ENCODE measurements at places on chromosomes 12 and 14. TPM values are rescaled to one million over a fixed set of nuclear protein-coding genes. Genes with fewer than 3 reads are reported as not detected.

The SYCP3 gene
- 0.10 TPM for total RNA-seq

DNA sequence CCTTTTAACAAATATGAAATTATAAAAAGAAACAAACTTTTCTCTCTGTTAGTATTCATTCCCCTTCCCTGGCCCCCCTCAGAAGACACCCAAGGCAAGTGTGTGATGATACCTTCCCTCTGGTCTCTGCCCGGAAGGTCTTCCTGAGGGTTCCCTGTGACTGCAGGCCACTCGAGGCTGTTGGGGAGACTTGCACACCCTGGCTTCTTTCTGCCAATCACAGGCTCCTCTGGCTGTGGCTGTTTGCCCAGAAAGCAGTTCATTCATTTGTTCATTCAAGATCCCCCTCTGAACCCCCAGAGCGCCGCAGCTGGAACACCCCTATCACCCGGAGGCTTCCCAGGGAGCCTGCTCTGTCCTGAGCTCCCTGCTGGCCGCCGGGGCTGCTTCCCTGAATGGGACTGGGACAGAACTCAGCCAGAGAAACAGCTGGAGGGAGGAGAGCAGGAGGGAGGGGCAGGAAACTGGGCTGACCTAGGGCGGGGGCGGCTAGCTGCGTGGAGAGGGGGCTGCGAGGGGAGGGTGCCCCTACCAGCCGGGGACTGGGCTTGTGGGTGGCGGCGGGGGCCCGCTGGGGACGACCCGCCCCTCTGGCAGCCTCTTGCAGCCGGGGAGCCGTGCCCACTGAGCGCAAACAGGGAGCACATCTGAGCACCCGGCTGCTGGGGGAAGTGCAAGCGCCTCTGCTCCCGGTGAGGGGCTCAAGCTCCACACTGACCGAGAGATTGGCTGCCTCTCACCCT is at the start of gene CMKLR1:
Gene CMKLR1 (minus strand): TSS at position 397 of the 743 bp plus-strand sequence. CDS start 45,720 bp downstream, outside the sequence.
- peak; percentile 31 for DNase-seq

The FAM222A gene
- 1.4 TPM for total RNA-seq

The FOXN4 gene
- total RNA-seq = 0.10 TPM

GRCh38 chr12:31408763-31409162 is 82.8 kb upstream of the SINHCAF start:
- DNase-seq = no peak

DNA sequence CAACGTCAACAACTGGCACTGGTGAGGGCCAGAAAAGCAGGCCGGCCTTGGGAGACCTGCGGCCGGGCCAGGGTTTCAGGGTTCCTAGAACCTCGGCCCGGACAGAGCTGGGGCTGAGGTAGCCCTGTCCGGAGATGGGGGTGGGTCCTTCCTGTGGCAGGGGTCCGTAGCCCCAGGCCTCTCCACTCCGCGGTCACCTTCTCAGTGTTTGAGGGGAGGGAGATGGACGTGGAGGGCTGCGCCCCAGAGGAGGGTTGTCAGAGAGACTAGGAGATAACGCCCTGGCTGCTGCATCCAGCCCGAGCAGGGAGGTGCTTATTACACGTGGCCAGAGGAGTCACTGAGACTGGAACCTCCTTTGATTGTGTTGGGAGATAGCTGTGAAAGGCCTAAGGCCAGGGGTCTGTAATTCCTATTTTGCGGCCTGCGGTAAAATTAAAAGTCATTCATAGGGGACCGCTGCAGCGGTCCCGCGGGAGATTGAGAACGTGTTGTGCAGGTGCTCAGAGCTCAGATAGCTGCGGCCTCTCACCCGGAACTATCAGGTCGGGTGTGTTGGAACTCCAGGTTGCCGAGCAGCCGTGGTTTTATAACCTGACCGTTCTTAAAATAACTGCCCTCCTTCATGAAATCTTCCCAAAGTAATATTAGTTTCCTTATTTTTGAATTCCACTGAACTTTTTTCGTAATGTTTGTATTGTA is 507 bp downstream of the AHSA1 start:
- DNase-seq = no peak

DNA sequence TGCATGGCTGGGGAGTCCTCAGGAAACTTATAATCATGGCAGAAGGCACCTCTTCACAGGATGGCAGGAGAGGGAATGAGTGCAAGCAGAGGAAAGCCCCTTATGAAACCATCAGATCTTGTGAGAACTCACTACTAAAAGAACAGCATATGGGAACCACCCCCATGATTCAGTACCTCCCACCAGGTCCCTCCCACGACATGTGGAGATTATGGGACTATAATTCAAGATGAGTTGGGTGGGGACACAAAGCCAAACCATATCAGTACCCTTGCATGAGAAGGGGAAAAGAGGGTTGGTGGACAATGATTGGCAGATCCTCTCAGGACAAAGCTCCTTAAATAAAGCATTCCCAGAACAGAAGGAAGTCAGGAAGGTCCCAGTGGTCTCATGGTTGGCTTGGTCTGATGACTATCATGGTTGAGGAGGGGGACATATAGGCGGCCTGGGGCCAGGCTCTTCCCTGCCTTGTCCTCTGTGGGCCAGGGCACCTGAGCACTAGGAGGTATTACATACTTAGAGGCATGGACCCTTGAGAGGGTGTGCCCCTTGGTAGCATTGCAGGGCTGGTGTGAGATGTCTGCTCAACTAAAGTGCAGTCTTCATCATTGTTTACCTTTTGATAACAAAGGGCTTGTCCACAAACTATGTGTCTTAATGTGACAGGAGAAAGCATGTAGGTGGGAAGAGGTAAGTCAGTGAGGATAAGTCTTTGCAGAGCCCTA is 22.2 kb downstream of the HSD17B6 start:
- DNase-seq = no peak

The B3GNT4 gene
- total RNA-seq = 0.59 TPM

DNA sequence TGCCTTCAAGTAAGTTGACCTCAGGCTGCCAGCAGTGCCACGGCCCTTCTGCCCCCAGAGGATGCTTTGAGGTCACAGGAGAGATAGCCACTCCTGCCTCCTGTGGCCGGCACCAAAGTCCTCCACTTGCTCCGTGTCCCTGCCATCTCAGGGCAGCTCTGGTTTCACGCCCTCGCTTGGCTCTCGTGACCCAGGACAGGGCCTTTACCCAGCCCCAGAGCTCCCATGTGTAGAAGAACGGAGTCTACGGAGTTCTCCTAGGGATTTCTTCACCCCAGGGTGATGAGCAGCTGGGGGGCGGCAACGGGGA is 178.1 kb downstream of the ADGRD1 start:
- no peak for DNase-seq

The C12orf60 gene
- 1.4 TPM for total RNA-seq

- DNase-seq = no peak
Observed at GRCh38 chr12:41683023-41683422, 461.7 kb downstream of the GXYLT1 start.

- DNase-seq = no peak
Observed at GRCh38 chr12:76018672-76019071, 12.9 kb downstream of the PHLDA1 start.

DNA sequence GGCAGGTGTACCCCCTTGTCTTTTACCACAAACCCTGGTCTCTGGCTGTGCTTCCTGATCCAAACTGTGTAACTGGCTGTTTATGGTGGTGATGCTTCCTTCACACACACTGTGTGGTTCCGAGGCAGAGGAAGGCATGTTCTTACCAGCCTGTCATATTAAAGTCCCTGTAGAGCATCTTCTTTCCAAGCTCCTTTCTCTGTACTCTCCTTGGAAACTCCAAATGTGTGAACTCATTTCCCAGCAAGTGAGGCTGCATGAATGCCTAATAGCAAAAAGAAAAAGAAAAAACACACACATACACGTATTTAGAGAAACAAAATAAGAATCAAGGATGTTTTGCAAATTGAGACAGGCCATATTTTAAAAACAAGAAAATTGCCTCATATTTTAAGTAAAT is 214.9 kb downstream of the PPM1H start:
- DNase-seq = no peak

GRCh38 chr12:108228746-108229145 is 99.7 kb downstream of the WSCD2 start:
- peak; percentile 3 for DNase-seq

The SMARCC2 gene
- total RNA-seq = 58.4 TPM

GRCh38 chr14:68333262-68333661 is 459.6 kb downstream of the ZFP36L1 start:
- no peak for DNase-seq

- no peak for DNase-seq
Observed at GRCh38 chr12:57079821-57080220, 1.2 kb upstream of the NEMP1 start.

DNA sequence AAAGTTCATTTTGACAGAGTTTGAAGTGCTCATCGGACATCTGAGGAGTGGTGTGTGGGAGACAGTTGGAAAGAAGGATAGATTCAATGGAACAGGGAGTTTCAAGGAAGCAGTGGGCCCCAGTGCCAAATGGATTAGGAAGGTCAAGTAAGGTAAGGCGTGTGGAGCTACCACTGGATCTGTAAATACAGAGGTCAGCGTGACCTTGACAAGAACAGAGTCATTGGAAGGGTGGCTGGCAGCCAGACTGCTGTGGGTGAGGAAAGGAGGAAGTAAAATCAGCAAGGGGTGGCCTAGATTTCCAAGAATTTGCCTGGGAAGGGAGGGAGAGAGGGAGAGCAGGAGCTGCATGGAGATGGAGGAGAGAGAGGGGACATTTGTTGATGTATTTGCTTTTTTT is 68.2 kb upstream of the IGF1 start:
- DNase-seq = no peak

- DNase-seq = no peak
Observed at GRCh38 chr14:31139301-31139847, 68.2 kb downstream of the HECTD1 start.

DNA sequence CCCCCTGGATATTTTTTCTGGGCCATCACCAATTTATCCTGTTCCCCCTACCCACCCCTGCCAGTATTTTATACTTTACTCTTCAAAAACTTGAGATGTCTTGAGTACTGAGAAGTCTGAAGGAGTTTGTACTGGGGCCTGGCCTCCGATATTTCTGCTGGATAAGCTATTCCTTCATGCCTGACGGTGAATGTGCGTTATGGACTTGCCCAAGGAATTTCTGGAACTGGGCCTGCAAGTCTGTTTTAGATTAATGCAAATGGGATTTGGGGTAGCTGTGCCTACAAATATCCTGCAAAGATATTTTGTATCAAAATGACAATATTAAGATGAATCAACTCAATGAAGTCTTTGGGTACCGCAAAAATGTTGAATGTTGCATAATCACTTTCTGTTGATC is at the start of gene PTCSC3:
Gene PTCSC3 (minus strand): TSS at position 199 of the 400 bp plus-strand sequence.
- no peak for DNase-seq

The GZMH gene
- not detected for total RNA-seq

Data from skin of body (tissue), 3 donors.